ENCODE measurements at places on chromosomes 1 and 21. TPM values are rescaled to one million over a fixed set of nuclear protein-coding genes. Genes with fewer than 3 reads are reported as not detected.

DNA sequence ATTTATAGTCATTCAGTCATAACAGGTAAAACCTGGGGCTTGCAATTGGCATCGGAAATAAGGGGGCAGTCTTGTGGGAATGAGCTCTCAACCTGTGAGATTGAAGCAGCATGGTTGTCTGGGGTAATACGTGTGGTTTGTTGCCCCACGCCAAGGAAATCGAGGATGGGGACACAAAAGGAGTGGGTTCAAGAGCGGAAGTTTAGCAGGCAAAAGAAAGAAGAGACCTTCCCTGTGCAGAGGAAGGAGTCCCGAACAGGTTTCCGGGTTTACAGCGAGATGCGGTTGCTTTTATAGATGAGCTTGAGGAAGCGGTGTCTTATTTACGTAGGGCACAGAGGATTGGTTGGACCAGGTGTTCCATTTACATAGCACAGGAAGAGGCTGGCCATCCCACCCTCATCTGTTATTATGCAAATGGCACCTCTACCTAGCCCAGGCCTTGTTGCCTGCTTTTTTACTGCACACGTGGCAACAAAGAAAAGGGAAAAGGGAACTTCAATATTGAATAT, 37.3 kb downstream of the IFNAR1 start:
- no peak overlapping the region for H3K27ac ChIP-seq
- no peak overlapping the region for H3K4me3 ChIP-seq
- no peaks in the 10 kb centered on the region for H3K27me3 ChIP-seq
- no peaks in the 10 kb centered on the region for H3K36me3 ChIP-seq
- no peak for DNase-seq
- peaks cover 10% of the 10 kb centered on the region for H3K4me1 ChIP-seq

DNA sequence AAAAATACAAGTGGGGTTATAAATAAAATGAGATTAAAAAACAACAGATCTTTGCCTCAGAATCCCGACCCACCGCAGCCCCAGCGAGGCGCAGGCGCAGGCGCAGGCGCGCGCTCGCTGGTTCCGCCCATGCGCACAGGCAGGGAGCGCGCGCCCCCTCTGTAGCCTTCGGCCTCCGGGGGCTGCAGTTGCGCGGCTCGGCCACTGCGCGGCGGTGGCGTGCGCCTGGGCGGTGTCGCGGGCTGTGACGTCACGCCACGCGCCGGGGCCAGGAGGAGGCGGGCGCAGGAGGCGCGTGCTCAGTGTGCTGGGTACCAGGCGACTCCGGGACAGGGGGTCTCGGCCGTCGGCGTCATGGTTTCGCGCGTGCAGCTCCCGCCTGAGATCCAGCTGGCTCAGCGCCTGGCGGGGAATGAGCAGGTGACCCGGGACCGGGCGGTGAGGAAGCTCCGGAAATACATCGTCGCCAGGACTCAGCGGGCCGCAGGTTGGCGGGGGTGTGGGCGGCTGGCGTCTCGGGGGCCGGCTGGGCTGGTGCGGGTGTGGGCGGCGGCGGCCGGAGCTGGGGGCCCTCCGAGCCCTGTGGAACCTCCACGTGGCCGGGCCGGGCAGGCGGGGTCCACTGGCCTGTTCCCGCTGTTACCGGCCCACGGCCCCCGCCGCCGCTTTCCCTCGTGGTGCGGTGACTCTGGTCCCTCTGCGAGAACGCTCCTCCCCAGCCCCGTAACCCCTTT, at the start of gene RRP1:
Gene RRP1, plus strand, starts transcription at position 302 of the 734 bp plus-strand sequence. Its CDS starts 53 bp downstream, at position 355.
- DNase-seq, result peak; percentile 59
- H3K27ac ChIP-seq, result peak within 1 kb of the TSS; percentile 79
- no peaks in the 10 kb centered on the region for H3K27me3 ChIP-seq
- H3K4me3 ChIP-seq, result peak within 1 kb of the TSS; percentile 98
- H3K4me1 ChIP-seq, result peaks cover 20% of the 10 kb centered on the region
- peaks cover 38% of the 10 kb centered on the region for H3K36me3 ChIP-seq

DNA sequence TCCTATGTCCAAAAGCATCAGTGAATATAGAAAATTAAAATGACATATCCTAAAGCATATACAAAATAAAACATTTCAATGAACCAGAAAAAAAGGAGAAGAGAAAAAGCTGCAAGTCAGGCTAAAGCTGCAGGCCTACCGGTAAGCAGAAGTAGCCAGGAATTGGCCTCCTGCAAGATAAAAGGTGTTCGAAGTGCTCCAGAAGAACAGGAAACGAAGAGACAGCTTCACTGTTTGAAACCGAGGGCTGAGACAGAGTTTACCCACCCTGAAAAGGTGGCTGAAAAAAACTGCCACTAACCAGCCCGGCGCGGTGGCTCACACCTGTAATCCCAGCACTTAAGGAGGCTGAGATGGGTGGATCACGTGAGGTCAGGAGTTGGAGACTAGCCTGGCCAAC, 37.4 kb downstream of the NSL1 start:
- H3K27ac ChIP-seq, result no peak overlapping the region
- no peaks in the 10 kb centered on the region for H3K36me3 ChIP-seq

DNA sequence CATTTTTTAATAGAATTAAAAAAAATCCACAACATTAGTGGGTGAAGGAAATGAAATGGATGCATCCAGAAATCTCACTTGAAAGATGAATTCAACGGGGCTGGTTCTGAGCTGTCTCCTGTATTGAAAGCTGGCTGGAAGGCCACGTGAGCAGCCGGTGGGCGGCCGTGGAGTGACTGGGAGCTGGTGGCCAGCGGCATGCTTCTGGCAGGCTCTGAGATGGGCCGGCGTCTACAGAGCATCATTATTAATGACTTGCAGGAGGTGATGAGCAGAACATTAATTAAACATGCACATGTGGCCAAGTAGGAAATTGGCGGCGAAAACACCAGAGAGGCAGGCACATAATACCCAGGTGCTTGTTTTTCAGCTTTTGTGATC, 115.6 kb upstream of the LMO4 start:
- H3K27ac ChIP-seq, result no peak overlapping the region

ADCY10 gene
- 0.30 TPM for total RNA-seq

GRCh38 chr1:93777255-93777654, 95.6 kb upstream of the BCAR3 start:
- no peak overlapping the region for H3K27ac ChIP-seq
- no peaks in the 10 kb centered on the region for H3K36me3 ChIP-seq
- H3K27me3 ChIP-seq, result no peaks in the 10 kb centered on the region
- H3K4me1 ChIP-seq, result peaks cover 23% of the 10 kb centered on the region
- H3K4me3 ChIP-seq, result no peak overlapping the region

GRCh38 chr1:38000233-38000528, 5.1 kb downstream of the FHL3 start:
- H3K4me1 ChIP-seq, result peaks cover 61% of the 10 kb centered on the region
- peaks cover 18% of the 10 kb centered on the region for H3K36me3 ChIP-seq
- no peaks in the 10 kb centered on the region for H3K27me3 ChIP-seq
- peak overlapping the region; percentile 83 for H3K27ac ChIP-seq

ZMYND12 gene
- 0.25 TPM for total RNA-seq

GRCh38 chr1:214515544-214516433, 35.6 kb downstream of the PTPN14 start:
- H3K27ac ChIP-seq, result no peak overlapping the region
- no peak overlapping the region for H3K4me3 ChIP-seq
- H3K4me1 ChIP-seq, result peaks cover 63% of the 10 kb centered on the region
- no peak for DNase-seq

DNA sequence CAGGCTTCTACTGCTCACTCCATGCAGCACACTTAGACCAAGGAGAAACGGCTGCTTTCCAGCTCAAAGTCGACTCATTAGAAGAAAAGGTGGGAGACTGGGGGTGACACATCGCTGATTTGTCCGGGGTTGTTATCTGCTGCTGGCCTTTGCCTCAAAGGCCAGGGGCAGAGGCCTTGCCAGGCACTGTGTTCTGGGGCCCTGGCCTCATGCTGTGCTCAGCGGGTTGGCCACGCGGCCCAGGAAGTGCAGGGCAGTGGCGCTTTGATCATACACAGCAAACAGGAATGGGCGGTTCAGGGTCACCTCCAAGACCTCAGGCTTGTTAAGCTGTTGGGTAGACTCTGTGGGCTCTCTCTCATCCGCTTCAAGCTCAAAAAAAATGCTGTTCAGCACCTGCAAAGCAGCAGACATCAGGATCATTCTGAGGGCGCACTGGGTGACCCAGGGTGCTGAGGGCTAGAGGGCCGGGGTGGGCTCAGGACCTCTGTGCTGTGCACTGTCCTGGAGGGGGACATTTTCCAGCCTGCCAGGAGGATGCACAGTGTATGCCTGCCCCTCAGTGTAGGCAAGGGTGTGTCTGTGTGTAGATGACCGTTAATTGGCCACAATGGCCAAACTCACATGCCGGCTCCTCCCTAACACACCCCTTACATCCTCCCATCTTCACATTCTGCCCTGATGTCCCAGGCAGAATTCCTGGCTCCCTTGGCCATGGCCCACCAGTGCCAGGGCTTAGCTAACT, 10.8 kb downstream of the AGT start:
- no peak for DNase-seq
- no peak overlapping the region for H3K4me3 ChIP-seq
- no peaks in the 10 kb centered on the region for H3K36me3 ChIP-seq
- peaks cover 14% of the 10 kb centered on the region for H3K4me1 ChIP-seq

TIAM1 gene
- 47.8 TPM for total RNA-seq

DNA sequence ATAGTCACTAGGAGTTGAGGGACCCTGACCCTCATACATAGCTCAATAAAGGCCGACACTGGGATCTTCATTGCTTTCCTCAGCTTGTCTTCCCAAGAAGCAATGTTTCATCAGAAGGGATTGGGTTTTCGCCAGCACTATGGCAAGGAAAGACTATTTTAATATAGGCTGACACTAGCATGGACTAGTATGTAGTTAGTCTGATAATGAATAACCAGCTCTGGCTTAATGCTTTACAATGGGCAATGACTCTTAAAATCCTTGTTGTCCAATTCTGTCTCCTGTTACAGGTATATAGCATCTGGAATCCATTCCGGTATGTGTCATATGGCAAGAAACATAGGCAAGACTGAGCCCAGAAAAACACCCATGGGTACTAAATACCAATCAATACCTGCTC, 15.3 kb upstream of the SYT2 start:
- no peak for DNase-seq
- H3K36me3 ChIP-seq, result 0 out of 2 replicates have a peak, but pooled peaks cover 4% of the 10 kb centered on the region
- no peaks in the 10 kb centered on the region for H3K4me1 ChIP-seq
- no peaks in the 10 kb centered on the region for H3K27me3 ChIP-seq
- H3K27ac ChIP-seq, result no peak overlapping the region

GRCh38 chr1:244214009-244214967, 163.2 kb downstream of the ZBTB18 start:
- H3K36me3 ChIP-seq, result no peaks in the 10 kb centered on the region
- no peaks in the 10 kb centered on the region for H3K27me3 ChIP-seq
- H3K27ac ChIP-seq, result peak overlapping the region; percentile 48
- peak overlapping the region; percentile 27 for H3K4me3 ChIP-seq
- H3K4me1 ChIP-seq, result peaks cover 24% of the 10 kb centered on the region
- peak; percentile 79 for DNase-seq

All from HCT116 (cell line).